ENCODE measurements at places on chromosomes 1 and 21.

- no peak for DNase-seq
Observed at GRCh38 chr1:223831755-223832636, 13.8 kb downstream of the TP53BP2 start.

DNA sequence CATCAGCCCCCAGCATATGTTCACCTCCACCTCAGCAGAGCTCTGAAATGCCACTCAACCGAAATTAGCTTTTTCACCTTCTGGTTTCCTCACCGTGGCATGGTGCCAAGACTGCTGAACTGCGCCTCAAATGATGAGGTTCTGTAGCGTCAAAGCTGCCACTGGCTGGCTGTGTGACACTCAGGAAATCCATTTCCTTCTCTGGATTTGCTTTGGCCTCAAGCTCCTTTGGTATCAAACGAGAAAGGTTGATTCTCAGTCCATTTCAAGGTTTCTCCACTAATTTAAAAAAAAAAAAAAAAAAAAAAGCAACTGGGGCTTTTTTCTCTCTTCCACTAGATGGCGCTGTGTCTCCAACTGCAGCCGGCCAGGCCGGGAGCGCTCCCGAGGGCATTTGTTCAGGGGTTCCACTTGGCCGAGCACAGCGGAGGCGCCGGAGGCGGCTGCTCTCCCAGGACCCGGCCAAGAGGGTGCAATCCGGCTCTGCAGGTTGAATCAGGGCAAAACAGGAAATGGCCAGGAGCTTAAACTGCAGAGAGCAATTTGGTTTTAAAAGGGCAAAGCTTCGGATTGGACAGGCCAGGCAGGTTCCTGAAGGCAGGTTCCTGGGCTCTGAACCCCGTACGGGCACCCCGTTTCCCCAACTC, 26.5 kb upstream of the PLA2G2C start:
- DNase-seq = no peak

DNA sequence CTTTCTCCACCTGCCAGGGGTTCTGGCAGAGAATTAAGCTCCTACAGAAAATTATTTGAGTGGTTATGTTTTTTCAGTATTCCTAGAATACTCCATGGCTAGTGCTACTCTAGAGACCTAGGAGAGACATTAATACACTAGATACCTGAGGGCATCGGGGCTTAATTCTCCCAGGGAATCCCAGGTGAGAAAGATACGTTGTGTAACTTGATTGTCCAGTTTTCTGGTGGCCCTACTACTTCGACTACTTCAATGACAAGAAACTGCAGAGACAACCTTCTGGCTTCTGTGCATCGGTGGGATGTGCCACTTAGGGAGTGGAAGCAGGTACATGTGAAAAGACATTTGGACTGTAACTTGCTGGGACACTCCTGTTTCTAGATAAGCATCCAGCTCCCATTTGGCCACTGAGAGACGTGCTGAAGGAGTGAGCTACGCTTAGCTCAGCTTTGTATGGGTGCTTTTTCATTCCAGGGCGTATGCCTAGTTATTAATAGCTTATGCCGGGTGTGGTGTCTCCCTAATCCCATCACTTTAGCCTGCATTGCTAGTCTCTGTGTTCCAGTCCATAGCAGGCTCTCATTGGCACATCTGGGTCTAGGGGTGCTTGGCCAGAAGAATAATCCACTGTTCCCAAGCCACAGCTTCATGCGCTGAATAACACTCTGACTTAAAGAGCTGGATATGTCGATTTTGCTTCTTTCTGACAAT, 300.7 kb downstream of the SIPA1L2 start:
- DNase-seq = no peak

DNA sequence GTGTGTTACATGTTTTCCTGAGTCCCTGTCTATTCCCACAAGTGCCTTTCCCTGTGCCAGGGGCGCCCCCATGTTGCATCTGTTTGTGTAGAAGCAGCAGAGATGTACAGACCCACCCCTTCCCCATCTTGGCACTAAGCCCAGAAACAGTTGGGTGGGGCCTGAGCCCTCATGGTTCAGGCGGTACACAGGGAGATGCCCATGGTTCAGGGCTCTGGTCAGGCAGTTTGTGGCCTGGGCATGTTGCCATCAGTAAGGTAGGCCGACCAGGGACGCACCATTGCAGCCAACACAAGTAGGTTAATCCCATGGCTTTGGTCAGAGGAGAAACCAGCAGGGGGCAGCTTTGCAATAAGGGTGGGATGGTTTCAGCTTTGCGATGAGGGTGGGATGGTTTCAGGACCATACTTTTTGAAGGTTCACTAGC, 914 bp upstream of the ADGRB2 start:
- no peak for DNase-seq

DNA sequence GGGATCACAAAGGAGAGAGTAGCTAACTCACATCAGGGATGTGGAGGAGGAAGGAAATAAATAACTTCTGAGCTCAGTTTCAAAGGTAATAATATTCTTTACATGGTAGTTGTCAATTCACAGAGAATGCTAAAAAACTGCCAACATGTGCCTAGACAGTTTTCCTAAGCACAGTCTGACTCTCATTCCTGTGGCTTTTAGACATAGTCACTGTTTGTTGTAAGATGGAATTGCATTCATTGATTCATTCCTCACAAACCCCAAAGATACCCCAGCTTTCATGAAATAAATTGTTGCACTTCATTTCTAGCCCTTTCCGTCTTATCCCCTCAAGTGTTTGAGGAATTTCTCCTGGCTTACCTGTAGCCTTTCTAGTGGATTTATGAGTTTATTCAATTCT, 263.9 kb downstream of the NTNG1 start:
- DNase-seq = no peak

- DNase-seq = no peak
Observed at GRCh38 chr21:20329636-20330035, 668.6 kb upstream of the NCAM2 start.

DNA sequence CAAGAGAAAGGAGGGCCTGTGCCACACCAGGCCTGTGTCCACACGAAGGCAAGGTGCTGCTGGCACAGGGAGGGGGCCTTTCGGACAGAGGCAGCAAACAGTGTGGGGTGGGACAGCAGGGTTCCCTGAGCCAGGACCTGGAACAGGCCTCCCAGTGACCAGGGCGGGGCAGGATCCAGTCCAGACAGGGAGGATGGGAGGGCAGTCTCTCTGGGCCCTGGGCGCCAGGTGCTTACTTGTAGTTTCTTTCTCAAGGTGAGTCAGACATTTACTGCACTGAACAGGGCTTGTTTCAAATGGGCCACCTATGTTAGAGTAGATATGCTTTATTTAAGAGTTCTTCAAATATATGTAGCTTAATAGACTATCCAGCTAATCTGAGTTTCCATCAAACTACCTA, 52.8 kb upstream of the STUM start:
- DNase-seq = no peak

DNA sequence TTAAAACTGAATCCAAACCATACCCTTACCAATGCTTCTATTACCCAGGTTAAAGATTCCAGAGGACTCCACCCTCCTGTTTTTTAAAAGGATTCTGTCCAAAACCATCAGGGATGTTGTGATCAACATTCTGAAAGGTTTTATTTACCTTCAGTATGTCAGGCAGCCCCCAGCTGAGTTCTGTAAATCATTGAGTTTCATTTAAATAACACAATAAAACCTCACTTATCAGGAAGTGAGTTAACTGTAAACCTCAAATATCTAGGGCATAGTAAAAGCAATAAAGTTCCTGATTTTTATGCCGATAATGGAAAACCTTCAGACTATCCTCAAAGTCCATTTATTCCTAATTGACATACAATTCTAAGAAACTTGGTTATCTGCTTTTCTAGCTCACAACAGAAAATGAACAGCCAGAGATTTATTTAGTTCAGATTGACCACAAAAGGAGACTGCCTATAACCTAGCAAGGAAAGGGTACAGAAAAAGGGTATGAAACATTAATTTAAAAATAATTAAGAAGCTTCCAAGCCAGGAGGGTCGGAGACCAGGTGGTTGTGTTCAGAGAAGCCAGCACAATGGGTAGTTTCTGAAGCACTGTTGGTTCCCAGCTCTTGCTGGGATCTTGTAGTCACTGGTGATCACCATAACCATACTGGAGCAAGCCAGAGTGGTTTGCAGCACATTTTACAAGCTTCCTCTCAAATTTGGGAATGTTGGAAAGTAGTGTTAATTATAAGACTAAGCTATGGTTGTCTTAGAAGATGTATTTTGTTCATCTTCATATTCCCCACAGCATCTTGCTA, 336.4 kb upstream of the FMN2 start:
- DNase-seq = no peak

- no peak for DNase-seq
Observed at GRCh38 chr1:151069103-151069486, 1.5 kb upstream of the GABPB2 start.

- DNase-seq = no peak
Observed at GRCh38 chr1:174074757-174075156, 52.6 kb upstream of the RC3H1 start.

GRCh38 chr1:59457786-59458185, 160.9 kb downstream of the FGGY start:
- no peak for DNase-seq

DNA sequence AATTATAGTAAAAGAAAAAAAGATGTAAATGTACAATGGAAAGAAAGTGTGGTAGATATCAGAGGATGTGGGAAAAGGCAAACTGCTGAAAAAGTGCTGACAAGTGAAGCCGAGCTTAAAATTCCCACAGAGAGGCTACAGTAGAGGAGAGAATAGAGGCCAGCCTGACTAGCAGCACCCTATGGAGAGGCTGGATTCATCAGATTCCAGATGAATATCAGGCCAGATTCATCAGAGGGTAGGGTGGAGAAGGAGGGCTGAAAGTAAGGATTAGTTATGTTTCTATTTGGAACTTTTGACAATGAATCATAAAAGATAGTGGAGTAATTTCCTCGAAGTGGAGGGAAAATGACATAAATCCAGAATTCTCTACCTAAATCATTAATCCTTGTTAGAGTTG, 60.4 kb upstream of the NEK7 start:
- no peak for DNase-seq

- DNase-seq = no peak
Observed at GRCh38 chr1:46362158-46362557, 21.6 kb downstream of the NSUN4 start.

DNA sequence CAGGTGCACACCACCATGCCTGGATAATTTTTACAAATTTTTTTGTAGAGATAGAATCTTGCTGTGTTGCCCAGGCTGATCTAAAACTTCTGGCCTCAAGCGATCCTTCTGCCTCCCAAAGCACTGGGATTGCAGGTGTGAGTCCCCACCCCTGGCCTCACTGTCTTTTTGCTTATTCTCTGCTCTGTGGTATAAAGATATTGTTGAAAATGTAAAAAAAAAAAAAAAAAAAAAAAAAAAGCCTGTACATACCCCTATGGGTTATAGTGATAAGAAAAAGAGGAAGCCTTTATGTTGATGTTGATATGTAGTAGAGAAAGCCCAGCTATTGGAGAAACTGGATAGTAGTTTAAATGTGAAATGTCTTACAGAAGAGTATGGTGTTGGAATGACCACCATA, 125.8 kb downstream of the XPR1 start:
- DNase-seq = no peak

DNA sequence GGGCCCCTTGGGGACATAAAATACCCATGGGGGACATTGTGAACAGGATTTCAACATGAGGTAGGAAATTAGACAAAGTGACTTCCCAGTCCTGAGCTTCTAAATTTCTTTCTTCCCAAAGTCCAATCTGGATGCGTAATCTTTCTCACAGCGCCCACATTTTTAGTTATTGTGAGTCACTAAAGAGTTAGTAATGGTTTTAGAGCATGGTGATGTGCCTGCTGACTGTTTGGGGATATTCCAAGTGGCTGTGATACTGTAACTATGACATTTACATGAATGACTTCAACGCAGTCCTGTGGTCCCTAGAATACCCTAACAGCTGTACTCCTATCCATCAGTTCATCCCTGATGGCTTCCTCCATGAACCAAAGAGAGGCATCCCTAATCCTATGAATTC, 224.0 kb upstream of the COA6 start:
- DNase-seq = no peak

GRCh38 chr1:165011186-165011585, 345.3 kb downstream of the LMX1A start:
- no peak for DNase-seq

GRCh38 chr1:235919127-235919832, 52.6 kb upstream of the LYST start:
- DNase-seq = no peak

- DNase-seq = no peak
Observed at GRCh38 chr1:17576519-17576853, 37.0 kb downstream of the ARHGEF10L start.

- no peak for DNase-seq
Observed at GRCh38 chr1:1761504-1762376, 16.5 kb downstream of the NADK start.

- no peak for DNase-seq
Observed at GRCh38 chr1:22124592-22125229, 18.2 kb downstream of the WNT4 start.

- no peak for DNase-seq
Observed at GRCh38 chr1:39954324-39954869, 548 bp upstream of the MFSD2A start.

GRCh38 chr1:54246116-54246721, 46.3 kb downstream of the MRPL37 start:
- DNase-seq = no peak

DNA sequence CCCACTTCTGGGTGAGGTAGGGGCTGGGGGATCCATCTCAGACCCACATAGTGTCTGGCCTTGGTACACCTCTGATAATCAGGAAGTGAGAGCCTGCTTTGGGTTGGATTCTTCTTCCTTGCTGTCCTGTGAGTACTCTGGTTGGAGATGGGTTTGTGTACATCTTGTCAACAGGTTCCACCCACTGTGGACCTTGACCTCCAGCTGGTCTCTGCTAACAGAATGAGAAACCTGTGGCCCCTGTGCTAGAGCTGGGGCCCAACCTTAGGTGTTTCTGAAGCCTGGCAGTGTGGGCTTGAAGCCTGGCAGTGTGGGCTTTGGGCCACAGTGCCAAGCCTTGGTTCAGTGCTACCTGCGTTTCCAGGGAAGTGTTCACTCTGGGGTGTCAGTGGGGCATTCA, 2.6 kb downstream of the ZBTB48 start:
- DNase-seq = no peak

GRCh38 chr1:165279882-165280281, 76.6 kb downstream of the LMX1A start:
- no peak for DNase-seq

DNA sequence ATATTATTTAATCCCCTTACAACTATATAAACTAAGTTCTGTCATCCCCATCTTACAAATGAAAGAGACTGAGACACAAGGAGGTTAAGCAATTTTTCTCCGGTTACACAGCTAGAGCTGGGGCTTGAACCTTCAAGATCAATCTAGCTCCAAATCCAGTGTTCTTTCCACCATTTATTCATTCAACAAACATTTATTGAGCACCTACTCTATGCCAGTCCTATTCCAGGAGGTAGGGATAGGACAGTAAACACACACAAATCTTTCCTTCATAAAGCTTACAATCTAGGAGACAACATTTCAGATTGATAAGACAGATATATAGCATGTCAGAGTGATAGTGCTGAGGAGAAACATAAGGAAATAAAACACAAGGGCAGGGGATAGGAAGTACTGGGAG, 2.9 kb upstream of the TMEM125 start:
- DNase-seq = no peak

Data from vagina (tissue), 2 donors.